ENCODE measurements at places on chromosomes 13 and 19.
A peak's percentile ranks its signal among the peaks of the same experiment; 100 is the strongest.

DNA sequence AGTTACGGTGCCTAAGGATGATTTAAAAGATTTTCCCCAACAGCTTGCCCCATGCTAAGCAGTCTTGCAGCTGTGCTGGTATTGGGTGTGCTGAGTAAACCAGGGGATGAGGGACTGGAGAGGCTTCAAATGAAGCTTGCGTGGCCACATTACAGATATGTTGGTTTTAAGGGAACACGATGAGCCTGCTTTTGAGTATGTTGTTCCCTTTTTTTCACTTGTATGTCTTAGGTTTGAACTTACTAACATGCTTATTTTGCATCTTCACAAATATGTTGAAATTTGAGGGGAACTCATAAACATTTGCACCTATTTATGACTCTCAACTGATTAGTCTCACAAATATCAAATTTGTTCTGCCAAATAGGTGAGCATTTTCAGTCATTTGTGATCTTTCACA, 2.0 kb upstream of the IL17D start:
- DNase-seq: no peak

- no peak for DNase-seq
Observed at GRCh38 chr19:3979289-3979673, 6.0 kb downstream of the EEF2 start.

DNA sequence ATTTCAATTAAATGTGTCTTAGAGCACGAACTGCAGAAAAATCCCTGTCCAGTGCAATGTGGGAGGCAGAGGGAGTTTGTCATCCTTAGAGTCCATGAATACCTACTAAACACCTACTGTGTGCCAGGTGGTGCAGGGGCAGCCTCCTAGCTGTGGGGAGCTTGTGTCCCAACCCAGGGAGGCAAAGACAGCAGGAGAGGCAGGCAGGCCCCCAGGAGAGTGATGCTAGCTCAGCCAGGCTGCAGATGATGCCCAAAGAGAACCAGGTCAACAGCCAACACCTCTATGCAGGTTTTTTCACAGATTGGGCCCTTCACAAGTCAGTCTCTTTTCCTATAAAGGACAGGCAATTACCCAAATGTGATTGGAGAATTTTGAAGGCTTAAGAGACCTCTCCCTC, 108.2 kb upstream of the UQCRFS1 start:
- DNase-seq: no peak

- DNase-seq: no peak
Observed at GRCh38 chr13:29050719-29051118, 230.6 kb downstream of the MTUS2 start.

- no peak for DNase-seq
Observed at GRCh38 chr19:19098084-19098702, 34.4 kb downstream of the SLC25A42 start.

DNA sequence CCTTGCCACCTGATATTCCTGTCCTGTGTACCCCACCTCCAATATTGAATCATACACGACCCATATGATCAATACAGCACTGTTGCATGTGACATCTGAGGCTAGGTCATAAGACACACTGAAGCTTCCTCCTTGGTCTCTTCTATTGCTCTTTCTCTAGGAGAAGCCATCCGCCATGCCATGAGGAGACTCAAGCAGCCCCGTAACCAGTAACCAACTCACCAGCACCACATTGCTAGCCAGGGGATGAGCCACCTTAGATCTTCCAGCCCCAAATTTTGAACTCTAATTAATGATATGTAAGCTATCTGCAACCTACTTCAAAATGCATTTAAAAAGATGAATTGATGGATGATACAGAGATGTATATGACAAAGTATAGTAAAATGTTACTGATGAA, 28.6 kb downstream of the ZNF557 start:
- no peak for DNase-seq

- DNase-seq: no peak
Observed at GRCh38 chr19:51926426-51926783, 867 bp upstream of the ZNF613 start.

GRCh38 chr19:43713208-43713607, 2.7 kb upstream of the IRGC start:
- DNase-seq: no peak

DNA sequence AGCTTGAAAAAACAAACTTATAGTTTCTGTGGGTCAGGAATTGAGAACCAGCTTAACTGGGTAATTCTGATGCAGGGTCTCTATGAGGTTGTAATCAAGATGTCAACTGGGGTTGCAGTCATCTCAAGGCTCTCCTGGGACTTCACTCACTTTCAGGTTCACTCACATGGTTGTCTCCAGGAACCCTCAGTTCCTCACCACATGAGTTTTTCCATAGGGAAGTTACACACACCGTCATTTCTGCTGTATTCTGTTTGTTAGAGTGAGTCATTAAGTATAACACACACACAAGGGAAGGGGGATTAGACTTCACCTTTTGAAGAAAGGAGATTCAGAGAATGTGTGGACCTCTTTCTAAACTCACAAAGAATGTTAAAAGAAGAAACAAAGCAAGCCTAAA, 34.9 kb upstream of the MLNR start:
- no peak for DNase-seq

GRCh38 chr19:35311901-35312665, 16.9 kb upstream of the CD22 start:
- no peak for DNase-seq

DNA sequence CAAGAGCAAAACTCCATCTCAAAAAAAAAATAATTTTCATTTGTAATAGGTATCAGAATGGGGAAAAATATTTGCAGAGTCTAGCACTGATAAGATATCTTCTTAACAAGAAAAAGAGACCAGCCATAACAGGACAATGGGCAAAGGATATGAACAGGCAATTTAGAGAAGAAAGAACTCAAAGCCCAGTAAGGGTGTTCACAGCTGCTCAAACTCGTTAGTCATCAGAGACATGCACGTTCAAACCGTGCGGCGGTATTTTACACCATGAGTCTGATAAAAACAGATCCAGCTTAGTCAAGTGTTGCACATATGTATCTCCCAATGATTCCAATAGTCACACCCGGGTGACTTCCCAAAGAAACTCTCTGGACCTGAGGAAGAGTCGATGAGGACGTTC, 13.7 kb upstream of the NCCRP1 start:
- DNase-seq: no peak

- no peak for DNase-seq
Observed at GRCh38 chr19:30857966-30858490, 485.8 kb downstream of the ZNF536 start.

GRCh38 chr13:74562381-74562780, 428.2 kb upstream of the KLF12 start:
- no peak for DNase-seq

DNA sequence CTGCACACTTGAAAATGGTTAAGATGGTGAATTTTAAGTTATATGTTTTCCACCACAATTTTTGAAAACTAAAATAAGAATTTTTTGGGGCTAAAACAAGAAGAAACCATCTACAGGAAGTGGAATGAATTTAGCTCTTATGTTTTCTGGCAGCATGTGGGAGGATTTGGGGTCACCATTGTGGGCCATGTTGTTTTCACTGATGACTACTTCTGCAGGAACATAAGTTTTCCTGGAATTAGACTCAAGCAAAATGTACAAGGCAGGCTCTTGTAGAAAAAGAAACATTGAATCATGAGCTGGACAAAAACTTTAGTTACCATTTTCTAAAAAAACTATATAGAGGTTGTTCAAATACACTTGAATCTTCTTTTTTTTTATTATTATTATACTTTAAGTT, 125.3 kb upstream of the C1QTNF9B start:
- no peak for DNase-seq

- DNase-seq: no peak
Observed at GRCh38 chr19:45528149-45528743, 21.0 kb downstream of the VASP start.

DNA sequence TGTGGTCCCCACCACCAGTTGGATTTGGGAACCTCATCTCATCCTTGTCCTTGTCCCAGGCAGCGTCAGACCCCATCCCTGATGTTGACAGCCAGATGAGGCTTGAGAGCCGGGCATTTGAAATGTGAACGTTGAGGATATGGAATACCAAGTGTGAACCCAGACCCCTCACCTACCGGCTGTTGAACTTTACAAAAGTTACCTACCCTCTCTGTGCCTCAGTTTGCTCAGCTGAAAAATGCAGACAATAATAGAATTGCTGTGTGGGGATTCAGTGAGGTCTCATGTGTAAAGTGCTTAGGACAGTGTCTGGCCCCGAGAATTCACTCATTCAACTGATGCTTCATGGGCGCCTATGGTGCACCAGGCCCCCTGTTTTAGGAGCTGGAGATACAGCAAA, 693 bp upstream of the SIGLEC14 start:
- DNase-seq: no peak

- no peak for DNase-seq
Observed at GRCh38 chr19:39540333-39540673, 342 bp upstream of the EID2 start.

DNA sequence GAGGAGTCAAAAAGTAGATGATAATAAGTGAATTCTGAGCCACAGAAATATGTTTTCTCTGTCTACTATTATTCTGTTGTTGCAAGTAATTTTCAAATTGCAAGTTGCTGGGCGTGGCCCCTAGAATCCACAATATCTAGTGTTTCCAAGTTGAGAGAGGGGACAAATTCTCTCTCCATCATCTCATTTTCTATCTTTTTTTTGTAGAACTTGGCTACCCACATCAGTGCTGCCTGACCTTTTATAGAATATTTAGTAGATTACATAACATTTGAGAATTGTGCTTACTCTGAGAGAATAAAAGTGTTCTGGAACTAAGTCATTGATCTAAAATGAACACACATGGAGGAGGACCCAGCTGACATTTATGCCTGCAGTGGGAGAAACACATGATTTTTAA, 110.9 kb upstream of the CSNK1A1L start:
- no peak for DNase-seq

DNA sequence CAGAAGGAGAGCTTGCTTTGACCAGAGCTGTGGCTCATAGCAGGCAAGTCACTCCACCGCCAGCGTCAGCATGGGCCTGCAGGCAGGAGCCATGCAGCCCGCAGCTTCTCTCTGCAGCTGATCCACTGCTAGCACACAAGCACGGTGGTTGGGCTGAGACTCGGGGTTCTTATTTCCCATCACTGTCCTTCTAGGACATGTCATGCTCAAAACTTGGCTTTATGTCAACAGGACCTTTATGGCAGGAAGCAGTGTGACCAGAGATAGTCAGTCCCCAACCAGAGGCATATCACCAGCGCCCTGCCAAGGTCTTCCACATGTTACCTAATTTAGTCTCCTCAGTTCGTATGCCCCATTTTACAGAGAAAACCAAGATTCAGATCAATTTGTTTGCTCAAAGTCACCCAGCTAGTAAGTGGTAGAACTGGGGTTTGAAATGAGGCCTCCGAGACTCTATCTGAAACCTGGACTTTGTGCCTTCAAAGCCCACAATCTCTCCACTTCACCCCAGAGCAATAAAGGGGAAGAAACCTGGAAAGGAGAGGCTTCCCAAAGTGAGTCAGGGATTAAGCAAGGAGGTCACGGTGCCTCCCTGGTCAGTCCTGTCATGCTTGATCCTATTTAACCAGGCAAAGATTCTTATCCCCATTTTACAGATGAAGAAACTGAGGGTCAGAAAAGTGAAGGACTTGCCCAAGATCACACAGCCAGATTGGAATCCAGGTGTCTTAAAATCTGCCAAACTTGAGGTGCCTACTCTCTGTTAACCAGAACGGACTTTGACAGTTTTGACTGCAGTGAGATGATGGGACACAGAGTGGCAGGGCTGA, 5.1 kb downstream of the TMEM272 start:
- no peak for DNase-seq

GRCh38 chr13:111165241-111166010, 50.3 kb downstream of the ARHGEF7 start:
- DNase-seq: no peak

GRCh38 chr13:51793570-51794271, 10.2 kb downstream of the DHRS12 start:
- DNase-seq: peak; percentile 56

DNA sequence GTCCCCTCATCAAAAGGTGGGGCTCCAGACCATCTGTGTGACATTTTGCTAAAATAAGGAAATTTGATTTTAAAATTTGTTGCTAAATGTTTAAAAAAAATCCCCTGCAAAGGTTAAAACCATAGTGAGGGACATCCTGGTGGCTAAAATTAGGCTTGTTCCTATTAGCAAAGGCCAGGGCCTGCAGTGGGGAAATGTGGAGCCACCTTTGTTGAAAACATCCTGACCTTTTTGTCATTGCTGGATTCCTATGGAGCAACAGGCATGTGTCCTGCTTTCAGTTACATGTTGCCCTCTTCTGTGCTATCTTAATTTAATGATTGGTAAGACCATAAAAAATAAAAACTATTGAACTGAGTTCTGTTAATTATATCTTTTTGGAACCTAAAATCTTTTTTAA, 524.3 kb downstream of the KCTD12 start:
- DNase-seq: no peak

DNA sequence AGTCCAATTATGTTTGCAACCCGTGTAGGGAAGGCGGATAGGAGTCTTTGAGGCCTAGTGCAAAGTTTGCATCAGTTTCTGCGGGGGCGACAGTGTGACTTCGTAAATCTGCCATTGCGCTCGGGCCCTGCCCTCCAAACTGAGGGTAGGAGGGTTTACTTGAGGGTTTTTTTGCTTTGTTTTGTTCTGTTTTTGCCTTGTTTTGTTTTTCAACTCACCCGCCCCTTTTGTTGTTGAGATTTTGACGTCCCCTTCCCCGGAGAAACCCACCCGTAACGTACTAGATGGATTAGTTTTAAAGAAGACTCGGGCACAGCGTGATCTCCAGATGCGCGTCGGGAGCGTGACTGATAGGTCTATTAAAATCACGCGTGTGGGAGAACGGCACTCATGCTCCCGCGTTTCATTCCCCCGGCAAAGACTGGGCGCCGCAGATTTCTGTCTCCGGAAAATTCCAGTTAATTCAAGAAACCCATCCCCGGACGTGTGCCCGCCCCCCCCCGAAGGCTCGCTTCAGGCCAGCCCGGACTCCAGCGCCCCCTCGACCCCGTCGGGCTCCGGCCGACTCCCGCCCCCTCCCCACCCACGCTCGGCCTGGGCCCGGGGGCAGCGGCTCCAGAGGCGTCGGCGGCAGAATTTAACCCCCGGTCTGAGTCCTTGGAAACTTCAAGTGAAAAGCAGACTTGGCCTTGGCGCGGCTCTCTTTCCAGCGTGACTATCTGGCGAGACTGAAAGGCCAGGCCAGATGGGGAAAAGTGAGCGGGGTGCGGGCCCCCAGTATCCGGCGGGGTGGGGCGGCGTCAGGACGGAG, 5.0 kb downstream of the SOX1 start:
- no peak for DNase-seq

DNA sequence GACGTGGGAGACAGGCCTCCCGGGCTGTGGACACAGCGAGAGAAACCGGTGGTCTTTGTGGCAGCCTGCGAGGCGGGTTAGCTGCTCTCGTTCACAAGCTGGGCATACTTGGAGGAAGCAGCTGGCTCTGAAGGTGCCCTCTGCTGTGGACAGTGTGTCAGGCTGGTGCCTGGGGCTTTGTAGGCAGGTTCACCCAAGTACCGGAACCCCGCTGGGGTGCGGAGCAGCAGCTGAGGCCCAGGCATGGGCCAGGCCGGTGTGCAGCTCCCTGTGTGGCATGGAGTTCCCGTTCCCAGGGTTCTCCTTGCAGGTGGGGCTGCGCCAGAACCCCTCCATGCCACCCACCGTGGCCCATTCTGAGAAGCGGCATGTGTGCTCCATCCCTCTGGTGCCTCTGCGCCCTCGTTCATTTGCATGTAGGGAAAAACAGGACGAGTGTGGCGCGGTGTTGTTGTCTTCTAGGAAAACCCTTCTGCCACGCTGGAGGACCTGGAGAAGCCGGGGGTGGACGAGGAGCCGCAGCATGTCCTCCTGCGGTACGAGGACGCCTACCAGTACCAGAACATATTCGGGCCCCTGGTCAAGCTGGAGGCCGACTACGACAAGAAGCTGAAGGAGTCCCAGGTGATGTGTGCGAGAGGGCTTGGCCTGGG, 20.0 kb downstream of the UPF1 start:
- no peak for DNase-seq

- DNase-seq: no peak
Observed at GRCh38 chr19:49713236-49713845, 22.4 kb downstream of the CPT1C start.
